Activated CD4-positive, alpha-beta T cell treated with anti-CD3 and anti-CD28 coated beads, Interleukin-2, amount 10 ng/mL, durations not matched to agents 24 days and 14 days (primary cell): ENCODE measurements at places on chromosomes 2 and 18. TPM values are rescaled to one million over a fixed set of nuclear protein-coding genes. Genes with fewer than 3 reads are reported as not detected.
A peak's percentile ranks its signal among the peaks of the same experiment; 100 is the strongest.

The SLC5A7 gene
- total RNA-seq, result not detected in 2 replicates

- DNase-seq, result no peak
Observed at GRCh38 chr2:176130957-176131847, 1.7 kb downstream of the HOXD8 start.

- no peak for DNase-seq
Observed at GRCh38 chr2:71713581-71714580, 260.5 kb downstream of the DYSF start.

The LYPD1 gene
- total RNA-seq, result not detected in 2 replicates

DNA sequence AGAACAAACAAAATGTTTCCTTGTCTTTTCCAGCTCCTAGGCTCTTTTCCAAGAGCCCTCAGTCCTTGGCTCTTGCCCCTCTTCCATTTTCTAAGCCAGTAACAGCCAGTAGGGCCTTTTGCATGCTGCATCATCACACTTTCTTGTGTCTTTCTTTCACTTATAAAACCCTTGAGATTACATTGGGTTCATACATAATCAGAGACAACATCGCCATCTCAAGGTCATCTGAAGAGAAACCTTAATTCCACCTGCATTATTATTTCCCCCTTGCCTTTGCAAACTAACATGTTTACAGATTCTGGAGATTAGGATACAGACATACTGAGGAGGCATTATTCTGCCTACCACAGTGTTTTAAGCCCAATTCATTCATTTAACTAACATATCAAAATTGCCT lies 697.3 kb downstream of the TRIB2 start:
- no peak for DNase-seq

DNA sequence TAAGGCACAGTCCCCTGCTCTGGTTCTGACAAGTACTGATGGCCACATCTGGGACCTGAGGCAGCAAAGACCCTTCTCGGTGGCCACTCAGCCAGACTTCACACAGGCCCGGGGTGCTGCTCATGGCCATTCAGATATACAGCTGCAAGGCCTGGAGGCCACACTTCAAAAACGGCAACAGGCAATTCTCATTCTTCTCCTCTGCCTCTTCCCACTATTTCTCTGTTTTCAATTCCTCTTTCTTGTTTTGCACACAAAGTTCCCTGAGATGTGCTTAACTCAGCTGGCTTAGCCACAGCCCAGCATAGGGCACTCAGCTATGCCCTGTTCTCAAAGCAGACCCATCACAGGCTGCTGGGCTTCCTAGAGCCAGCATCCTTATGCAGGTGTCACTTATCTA lies 29.9 kb downstream of the PTPN18 start:
- DNase-seq, result no peak

DNA sequence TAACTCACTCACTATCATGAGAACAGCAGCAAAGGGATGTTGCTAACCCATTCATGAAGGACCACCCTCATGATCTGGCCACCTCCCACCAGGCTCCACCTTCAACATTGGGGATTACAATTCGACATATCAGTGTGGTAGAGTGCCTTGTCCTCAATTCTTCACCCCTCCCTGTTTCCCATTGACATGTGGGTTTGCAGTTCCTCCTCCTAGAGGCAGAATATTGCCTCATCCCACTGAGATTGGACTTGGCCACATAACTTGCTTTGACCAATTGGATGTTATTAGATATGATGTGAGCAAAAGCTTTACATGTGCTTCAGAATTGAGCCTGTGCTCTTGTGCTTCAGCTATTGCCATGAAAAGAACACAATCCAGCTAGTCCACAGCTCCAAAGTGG lies 217.0 kb upstream of the CXCR4 start:
- DNase-seq, result no peak

The LONRF2 gene
- total RNA-seq, result 0.23 and 0.28 TPM in 2 replicates

DNA sequence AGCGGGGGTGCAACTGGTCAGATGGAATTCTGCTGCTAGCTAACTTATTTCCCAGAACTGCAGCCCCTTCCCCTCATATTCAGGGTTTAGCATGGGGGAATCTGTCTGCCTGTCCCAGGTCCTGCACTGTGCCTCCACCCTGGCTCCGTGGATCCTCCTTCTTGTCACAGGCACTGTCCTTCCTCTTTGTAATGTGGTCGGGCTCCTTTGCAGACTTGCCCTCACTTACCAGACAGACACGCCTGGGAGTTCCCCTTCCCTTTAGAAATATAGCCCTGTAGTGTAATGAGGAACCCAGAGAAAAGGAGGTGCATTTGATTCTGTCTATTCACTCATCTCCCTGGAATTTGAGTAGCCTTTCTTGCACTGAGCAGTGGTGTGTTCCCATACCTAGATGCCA lies 108.7 kb downstream of the TRIM43 start:
- no peak for DNase-seq

The EPHA4 gene
- 0.31 and 0.63 TPM in 2 replicates for total RNA-seq

The XDH gene
- total RNA-seq, result not detected in 2 replicates

The TMEM169 gene
- 0.51 and 0.97 TPM in 2 replicates for total RNA-seq

The DLX2 gene
- total RNA-seq, result 0.26 TPM in 1 of 2 replicates, not detected in the other

The STPG4 gene
- total RNA-seq, result 0.16 and 0.38 TPM in 2 replicates

The TRPM8 gene
- not detected in 2 replicates for total RNA-seq

The CLEC4F gene
- total RNA-seq, result not detected in 2 replicates

The RAB6C gene
- not detected in 2 replicates for total RNA-seq

DNA sequence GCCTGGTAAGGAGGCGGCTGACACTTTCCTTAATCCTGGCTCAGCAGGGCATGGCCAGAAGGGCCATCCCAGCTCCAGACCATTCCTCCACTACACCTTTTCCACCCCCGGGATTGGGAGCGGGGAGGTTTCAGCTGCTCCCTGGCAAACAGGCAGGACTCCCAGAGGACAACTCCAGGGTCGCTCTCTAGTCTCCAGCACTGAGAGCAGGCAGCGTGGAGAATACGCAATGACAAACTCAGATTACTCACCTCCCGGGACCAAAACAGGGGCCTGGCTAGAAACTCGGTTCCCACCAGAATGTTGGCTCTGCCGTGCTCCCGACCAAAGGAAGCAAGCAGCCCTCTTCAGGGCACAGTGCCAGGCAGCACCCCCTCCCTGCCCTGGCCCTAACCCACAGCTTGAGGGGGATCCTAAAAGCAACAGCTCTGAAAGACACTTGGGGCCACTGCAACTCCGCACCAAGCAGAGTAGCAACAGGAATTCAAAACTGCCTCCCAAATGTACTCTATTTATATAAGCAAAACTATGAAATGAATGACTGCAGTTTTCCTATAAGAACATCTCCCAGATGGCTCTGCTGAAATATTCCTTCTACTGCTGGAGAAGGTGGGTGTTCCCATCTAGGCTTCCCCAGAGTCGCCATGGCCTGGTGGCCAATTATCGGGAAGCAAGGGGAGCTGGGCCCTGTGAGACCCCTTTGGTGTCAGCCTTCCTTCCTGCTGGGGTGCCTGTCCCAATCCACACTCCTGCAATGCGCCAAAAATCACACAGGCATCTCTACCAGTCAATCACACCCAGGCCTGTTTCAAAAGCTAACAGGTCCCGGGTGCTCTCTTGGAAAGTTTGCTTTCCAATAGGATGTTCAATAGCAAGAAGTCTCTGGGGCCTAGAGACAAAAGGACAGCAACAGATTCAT lies 61.2 kb upstream of the POMC start:
- DNase-seq, result no peak

DNA sequence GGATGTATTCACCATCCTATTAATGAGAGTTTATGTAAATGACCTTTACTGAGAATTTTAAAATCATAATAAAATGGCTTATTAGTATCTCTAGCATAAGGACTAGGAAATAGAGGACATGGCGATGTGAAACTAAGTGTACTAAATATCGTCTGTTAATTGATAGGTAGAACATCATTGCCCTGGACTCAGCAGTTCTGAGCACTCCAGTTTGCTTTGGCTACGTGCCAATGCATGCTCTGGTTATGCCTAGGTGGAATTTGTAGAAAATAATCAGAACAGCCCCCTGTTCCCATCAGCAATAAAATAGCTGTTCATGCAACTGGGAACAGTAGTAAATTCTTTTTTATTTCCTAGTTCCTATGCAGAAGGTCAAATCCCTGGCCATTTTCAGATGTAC lies 247.8 kb downstream of the DOK6 start:
- DNase-seq, result no peak

The IL37 gene
- total RNA-seq, result not detected in 2 replicates

GRCh38 chr2:20728114-20728758 lies 61.3 kb downstream of the GDF7 start:
- no peak for DNase-seq

The GPR35 gene
- 7.1 and 8.7 TPM in 2 replicates for total RNA-seq

DNA sequence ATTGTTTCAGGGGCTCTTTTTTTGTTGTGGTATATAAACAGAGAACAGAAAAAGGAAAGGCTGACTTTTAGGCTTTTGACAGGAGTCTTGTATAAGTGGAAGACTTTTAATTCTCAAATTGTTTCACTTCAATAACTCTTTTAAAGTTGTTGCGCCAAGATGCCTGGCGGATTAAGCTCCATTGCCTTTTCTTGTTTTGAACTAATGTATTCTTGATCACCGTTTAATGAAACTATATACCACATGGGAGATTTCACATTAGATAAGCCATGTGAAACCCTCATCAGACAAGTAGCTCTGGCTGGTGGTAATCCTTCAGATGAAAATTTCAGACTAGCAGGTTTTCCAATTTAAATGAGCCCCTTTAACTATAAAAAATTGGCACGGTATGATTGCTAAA lies 257.4 kb downstream of the CCDC178 start:
- no peak for DNase-seq

The MTLN gene
- total RNA-seq, result 71.9 and 80.1 TPM in 2 replicates

DNA sequence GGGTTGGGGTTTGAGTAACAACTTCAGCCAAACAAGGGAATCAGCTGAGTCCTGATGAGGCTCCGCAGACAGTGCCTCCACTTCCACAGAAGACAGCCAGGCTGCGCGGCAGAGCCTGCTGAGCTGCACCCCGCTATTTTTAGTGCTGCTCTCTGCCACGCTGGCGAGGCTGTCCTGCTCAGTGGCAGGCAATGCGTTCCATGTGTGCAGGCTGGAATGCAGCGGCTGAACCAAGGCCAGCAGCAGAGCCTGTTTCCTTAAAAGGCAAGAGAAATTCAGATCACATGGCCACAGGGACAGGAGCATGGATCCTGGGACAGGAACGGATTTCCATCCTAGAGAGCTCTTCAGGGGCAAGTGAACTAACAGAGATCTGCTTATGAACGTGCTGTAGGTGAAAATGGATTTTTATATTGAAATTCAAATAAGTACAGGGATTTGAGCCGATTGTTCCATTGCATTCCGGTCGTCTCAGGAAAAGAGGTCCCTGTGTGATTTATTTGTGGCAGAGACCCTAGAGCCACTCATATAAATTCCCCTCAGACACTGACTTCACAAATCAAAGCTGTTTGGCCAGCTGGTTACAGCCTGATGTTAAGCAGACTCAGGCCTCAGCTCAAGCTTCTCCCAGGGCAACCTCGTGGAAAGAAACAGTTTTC lies 98.7 kb downstream of the COL6A3 start:
- DNase-seq, result no peak

DNA sequence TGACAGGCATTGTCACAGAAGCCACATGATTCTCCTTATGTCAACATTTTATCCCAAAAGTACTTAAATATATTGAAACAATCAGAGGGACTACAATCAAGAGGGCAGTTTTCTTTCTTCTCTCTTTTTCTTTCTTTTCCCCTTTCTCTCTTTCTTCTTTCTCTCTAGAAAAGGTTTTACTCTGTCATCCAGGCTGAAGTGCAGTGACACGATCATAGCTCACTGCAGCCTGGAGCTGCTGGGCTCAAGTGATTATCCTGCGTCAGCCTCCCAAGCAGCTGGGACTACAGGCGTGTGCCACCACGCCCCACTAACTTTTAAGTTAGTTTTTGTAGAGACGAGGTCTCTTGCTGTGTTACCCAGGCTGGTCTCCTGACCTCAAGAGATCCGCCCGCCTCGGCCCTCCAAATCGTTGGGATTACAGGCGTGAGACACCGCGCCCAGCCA lies 1.0 kb upstream of the PRKD3 start:
- peak; percentile 49 for DNase-seq

- no peak for DNase-seq
Observed at GRCh38 chr18:76335859-76336640, 159.0 kb downstream of the ZNF516 start.

The ANKRD62 gene
- total RNA-seq, result not detected in 2 replicates

DNA sequence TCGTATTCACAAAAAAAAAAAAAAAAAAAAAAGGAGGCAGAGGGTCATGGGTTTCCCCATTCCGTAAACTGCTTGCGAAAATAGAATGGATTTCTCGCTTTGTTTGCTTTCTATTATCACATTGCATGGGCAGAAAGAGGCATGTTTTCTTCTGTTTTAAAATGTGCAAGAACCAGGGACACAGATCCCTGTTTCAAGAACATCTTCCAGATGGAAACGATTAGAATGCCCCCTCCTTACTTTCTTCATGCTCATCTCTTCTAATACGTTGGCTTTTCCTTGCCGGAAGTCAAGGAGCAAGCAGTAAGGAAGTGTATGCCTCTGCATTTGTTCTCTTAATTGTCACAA lies 51.0 kb upstream of the ZNF516 start:
- DNase-seq, result no peak

The TTN gene
- 2.8 and 2.9 TPM in 2 replicates for total RNA-seq

DNA sequence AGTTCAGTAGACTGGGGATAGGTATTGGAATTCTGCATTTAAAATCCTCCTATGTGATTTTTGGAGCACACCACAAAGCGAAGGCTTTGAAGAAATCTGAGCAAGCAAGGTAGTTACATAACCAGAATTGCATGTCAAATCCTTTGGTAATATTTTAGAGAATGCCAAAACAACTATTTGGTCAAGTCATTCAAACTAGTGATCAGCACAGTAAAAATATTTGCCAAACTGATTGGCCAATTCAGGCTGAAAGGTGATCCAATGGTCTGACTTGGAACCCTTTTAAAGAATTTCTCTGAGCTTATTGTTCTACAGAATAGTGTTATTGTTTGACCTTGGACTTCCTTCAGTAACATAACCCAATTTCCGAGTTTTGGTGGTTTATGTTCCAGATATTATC lies 214.2 kb upstream of the ETAA1 start:
- DNase-seq, result no peak

The ABHD1 gene
- 0.23 and 0.28 TPM in 2 replicates for total RNA-seq

GRCh38 chr2:46963210-46963609 lies 47.6 kb upstream of the MCFD2 start:
- no peak for DNase-seq

DNA sequence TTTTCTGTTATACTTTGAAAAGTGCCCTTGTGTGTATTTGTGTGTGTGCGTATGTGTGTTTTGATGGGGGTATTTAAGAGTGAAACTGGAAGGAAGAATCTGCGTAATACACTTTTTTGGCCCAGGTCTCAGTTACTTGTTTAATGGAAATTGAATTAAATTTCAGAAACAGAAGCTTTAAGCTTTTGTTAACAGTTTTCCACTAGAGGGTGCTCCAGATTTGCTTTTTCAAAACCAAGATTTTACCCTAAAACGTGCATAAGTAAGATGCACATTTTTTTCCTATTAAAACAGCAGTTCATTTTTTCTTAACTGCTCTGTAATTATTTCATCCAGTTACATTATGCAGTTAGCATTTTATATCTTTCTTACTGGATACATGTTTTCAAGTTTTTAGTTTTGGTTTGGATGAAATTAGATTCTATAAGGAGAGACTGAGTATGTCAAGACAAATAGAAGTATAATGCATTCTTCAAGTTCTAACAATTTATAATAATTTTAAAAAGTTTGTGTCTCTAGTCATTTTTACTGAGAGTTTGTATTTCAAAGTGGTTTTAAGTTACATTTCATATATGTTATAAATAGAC lies 97.2 kb downstream of the PIK3C3 start:
- no peak for DNase-seq

GRCh38 chr18:32049393-32050171 lies 31.0 kb downstream of the RNF125 start:
- peak; percentile 73 for DNase-seq

The SCN2A gene
- total RNA-seq, result not detected in 2 replicates
